ENCODE measurements at places on chromosomes 2 and 18.

DNA sequence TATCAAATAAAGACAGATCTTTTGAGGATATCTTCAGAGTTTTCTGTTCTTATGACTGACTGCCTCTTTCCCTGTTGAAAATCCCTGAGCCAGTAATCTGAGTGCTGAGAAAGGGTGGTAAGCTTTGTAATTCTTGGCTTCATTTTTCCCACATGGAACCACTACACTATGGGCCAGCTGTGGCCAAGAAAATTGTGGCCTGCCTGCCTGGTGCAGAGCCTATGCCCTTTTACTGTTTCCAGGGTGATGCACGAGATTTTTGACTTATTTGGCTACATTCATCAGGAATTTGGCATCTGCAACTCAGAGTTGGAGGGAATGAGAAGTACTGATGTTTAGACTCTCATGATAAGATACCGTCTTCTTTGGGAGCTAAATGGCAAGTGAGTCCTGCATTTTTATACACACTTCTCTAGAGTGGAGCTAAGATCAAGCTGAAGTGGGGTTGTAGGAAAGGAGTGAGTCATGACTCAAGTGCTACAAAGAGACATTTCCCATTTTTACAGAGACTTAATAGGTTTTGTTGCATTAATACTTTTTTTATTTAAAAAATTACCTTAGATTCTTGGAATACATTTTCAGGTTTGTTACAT is 328.2 kb upstream of the CDH7 start:
- DNase-seq, result no peak

DNA sequence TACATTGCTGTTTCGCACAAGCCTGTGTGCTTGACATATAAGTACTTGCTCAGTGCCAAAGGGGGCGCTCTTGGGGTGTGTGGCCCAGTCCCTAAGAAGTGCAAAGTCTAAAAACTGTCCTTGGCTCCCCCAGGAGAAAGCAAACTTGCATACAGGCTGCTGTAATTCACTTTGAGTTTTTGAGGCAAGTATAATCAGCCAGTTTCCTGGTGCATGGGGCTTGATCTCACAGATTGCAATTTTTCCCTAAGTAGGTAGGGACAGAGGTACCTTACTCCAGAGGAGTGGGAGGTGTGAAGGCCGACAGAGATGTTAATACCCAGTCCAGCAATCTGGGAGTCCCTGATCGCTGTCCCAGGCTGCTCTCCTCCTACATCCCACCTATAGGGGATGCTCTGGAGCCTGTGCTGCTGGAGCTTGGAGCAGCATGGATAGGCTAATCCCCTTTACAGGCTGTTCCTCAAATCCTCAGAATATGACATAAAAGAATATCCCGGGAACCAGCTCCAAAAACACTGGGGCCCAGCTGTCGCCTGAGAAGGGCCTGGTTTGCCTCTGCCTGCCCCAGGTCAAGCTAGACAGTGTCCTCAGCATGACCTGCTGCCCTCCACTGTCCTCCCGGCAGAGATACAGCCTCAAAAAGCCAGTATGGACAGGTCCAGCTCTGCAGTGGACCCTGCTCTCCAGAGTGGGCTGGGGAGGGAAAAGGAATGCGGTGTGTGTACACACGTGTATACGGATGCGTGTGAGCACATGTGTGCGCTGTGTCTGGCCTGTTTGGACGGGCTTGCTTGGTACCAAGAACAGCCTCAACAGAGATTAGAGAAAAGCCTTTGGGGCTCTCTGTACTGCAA is 136.5 kb upstream of the HAAO start:
- DNase-seq, result peak; percentile 45

DNA sequence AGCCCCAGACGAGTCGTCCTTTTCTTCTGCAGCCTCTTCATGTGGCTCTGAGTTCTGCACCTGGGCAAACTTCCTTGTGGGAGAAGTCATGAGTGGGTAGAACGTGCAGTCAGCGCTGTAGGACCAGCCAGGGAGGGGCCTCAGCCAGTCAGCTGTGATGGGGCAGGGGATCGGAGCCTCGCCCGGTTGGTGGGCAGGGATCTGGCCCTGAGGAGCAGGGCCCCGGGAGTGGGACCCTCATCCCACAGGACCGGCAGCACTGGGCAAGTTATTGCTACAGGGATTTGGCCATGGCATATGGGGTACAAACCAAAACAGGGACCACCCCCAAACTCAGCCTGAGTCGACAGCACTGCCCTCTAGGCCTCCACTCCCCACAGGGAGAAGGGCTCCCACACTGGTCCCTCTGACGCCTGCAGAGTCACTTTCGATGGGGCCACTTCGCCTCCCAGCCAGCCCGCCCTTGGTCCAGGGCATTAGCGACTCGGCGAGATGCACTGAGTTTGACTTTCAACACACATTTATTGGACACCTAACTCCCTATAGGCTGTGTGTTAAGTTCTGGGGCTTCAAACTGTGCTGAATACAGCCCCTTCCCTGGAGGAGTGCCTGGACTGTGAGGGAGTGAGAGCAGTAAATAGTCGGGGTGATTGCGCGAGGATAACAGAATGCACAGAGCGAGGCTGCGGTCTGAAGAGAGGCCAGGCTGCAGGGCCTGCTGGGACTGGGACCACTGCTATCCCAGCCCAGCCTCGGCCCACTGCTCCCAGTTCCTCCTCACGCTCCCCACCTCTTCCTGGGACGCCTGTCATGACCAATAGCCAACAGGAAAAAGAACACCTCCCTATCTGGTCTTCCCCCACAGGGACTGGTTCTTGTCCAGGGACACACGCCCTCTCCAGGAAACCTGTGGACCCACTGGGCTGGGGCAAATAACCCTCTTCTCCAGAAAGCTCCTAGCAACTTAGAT is 55.9 kb downstream of the SDC1 start:
- DNase-seq, result no peak

- peak; percentile 44 for DNase-seq
These were observed 48.7 kb downstream of the IL1RL2 start for GRCh38 chr2:102235491-102235890.

GRCh38 chr2:847669-848068 is 103.0 kb upstream of the SNTG2 start:
- no peak for DNase-seq

DNA sequence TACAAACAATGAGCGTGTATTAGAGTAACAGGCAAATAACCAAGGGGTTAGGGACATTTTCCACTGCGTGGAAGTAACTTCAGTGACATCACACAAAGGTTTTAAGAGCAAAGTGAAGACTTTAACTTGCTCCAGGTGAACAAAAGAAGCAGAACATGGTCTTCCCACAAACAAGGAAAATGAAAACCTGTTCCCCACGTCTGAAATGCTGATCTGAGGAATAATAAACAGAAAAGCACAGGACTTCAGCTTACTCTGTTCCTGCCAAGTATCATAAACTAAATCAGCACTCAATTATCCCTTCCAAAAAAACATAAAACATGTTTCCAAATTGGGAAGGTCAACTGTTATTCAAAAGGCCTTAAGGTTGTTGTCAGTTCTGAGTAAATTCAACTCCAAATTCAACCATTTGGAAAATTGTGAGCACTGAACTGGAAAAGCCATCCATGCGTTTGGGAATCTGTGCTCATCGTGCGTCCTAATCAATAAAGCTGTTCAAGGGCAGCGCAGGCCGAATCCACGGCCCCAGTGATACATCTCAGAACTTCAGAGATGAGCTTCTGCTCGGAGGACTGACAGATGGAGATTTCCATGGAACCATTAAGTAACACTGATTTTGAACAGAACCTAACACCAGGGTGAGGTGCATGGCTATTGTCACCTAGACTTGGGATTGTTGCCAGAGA is 7.7 kb upstream of the SNTG2 start:
- no peak for DNase-seq
